ENCODE measurements at places on chromosomes 3 and 15.

DNA sequence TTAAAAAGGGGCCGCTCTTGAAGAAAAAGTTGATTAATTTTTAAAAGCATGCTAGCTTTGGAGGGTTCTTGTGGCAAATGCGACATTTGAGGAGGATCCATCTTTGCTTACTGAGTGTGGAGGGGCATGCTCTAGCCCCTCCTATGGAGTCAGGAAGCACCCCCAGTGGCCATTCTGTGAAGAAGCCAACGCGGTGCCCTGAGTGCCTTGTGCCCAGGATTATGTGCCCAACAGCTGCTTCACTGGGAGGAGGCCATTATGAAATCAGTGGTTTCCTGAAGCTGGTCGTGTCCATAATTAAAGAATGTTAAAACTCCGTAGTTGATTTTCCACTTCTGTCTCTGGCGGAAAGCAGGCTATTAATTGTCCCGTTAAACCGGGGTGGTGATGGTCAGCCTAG lies 69.1 kb upstream of the TNFAIP8L3 start:
- no peak for DNase-seq

- DNase-seq = no peak
Measured at GRCh38 chr15:59190291-59190690, 16.4 kb upstream of the LDHAL6B start.

DNA sequence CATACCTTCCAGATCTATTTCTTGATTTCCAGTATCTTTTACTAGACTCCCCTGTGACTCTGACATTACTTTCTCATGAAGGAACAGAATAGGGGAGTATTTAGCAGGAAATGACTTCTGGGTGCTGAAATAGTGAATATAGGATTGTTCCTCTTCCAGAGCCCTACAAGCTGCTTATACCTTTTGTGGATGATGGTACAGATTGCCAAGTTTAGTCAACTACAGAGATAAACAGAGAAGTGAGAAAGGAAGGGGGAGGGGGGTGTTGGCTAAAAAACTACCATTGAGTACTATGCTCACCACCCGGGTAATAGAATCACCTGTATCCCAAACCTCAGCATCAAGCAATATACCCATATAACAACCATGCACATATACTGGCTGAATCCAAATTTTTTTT lies 298.3 kb upstream of the GPR149 start:
- no peak for DNase-seq

GRCh38 chr15:22973286-22973685 lies 6.9 kb downstream of the CYFIP1 start:
- no peak for DNase-seq

GRCh38 chr3:47022641-47023071 lies 43.2 kb downstream of the NBEAL2 start:
- DNase-seq = no peak

DNA sequence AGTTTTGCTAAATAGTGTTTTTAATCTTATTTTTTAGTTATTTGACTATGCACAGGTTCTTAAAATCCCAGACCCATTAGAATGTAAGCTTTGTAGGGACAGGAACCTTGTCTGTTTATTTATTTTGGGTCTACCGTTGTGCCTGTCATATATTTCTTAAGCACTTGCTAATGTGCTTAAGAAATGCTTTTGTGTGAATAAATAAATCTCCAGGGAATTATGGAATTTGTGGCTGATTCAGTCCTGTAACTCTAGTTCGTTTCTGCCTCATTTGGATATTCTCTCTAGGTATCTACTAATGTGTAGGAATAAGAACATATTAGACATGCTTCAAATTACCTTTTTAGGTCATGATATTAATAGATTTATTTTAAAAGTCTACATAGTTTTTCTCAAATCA lies 161.6 kb downstream of the LPP start:
- DNase-seq = no peak

GRCh38 chr15:29904757-29905417 lies 82.6 kb upstream of the TJP1 start:
- DNase-seq = no peak

- no peak for DNase-seq
Measured at GRCh38 chr15:56794553-56795329, 61.4 kb upstream of the ZNF280D start.

GRCh38 chr3:197734667-197735318 lies 1.9 kb downstream of the RUBCN start:
- DNase-seq = no peak

- DNase-seq = no peak
Measured at GRCh38 chr3:43838877-43839276, 148.1 kb downstream of the ABHD5 start.

DNA sequence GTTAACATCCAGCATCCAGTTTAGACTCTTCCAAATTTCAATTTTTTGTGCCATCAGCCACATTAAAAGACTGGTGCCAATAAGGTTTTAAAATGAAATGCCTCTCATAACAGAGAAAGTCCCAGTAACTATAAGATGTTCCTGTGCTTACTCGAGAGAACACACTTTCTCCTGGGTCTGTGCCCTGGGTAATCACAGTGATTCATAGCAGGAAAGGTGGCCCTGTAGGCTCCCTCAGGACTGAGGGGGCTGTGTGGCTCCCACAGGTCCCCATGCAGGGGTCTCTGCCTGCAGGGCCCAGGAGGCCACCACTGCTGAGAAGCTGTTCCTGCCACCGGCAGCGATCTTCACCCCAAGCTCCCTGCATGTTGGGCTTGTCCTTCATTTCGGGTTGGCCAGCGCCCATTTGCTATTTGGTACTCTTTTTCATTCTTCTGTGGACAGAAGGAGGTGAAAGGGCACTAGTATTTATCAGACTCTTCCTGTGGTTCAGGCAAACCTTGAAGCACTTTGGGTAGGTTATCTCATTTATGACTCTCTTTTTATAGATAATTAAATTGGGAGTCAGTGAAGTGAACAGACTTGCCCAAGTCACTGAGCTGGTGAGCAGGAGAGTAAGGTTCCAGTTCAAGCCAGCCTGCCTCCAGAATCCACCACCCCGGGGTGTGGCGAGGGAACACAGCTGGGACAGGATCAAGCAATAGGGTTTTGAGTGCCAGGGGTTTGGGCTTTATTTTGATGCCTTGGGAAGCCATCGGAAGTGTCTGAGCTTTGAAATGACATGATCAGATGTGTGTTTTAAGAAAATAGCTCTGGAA lies 44.2 kb upstream of the PLXNA1 start:
- no peak for DNase-seq

- no peak for DNase-seq
Measured at GRCh38 chr15:29097971-29098370, 171.7 kb downstream of the NSMCE3 start.

DNA sequence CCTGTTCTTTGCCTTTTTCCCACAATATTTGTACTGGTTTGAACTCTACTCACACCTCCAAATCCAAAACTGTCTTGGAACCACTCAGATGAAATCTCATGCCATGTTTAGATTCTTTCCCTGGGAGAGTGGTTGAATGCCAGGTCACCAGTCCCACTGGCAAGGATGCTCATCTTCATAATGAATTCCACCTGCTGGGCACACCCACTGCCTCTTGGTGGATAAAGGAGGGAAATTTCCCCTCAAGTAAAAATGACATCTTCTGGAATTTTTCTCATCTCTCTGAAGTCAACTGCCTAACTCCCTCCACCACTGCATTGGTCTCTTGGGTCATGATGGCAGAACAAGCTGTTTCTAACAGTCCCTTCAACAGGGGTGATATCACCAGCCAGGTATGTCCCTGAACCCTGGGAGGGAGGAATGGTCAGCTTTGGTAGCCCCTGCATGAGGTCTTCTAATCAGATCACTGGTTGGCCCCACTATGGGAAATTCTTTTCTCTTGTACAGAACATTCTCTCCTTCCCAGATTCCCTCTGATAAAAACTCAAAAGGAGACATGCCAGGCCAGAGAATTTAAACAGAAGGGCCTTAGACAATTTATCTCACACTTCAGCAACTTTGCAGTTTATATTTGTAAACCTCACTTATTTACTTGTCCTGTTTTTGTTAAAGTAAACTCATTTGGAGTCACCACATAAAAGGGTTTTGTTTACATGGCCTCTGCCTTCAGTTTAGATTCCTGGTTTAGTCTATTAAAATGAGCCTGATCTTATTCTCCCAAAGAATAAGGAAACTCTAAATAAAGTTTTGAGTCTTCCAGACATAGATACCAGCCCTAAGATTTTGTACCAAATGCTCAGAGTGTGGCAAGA lies 143.4 kb downstream of the WNT5A start:
- no peak for DNase-seq

DNA sequence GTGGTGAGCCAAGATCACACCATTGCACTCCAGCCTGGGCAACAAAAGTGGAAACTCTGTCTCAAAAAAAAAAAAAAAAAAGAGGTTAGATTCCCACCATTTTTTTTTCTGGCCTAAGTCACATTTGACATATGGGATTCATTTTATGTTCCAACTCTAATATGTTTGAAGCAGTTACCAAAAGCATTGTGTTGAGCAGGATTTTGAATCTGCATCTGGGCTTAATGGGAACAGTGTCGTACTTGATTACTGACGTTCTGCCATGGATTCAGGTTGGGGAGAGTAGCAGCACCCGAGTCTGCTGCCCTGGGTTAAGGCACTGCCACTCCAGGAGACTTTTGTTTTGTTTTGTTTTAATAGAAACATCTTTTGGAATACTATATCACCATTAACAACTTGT lies 348.7 kb upstream of the TBL1XR1 start:
- DNase-seq = no peak

- DNase-seq = no peak
Measured at GRCh38 chr3:69079269-69080159, 651 bp downstream of the UBA3 start.

DNA sequence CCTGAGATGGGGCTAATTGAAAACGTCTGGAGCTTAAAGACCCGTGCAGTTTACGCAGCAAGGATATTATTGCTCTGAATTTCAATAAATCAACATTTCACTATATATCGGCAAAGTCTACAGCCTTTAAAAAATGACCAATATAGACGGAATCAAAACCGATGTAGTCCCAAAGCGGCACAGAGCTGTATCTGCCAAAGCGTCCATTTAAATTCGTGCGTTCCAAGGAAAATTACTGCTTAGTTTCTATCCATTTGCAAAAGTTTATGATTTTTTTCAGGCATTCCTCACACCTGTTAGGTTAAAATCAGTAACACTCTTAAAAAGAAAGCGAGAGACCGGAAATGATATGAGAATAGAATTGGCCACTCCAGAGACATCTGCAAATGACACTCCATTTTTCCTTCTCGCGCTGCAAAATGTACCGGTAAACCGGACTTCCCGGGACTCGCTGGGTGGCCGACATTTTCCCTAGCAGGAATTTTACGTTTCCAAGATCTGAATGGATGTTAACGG lies 777 bp upstream of the EIF4A2 start:
- DNase-seq = no peak

DNA sequence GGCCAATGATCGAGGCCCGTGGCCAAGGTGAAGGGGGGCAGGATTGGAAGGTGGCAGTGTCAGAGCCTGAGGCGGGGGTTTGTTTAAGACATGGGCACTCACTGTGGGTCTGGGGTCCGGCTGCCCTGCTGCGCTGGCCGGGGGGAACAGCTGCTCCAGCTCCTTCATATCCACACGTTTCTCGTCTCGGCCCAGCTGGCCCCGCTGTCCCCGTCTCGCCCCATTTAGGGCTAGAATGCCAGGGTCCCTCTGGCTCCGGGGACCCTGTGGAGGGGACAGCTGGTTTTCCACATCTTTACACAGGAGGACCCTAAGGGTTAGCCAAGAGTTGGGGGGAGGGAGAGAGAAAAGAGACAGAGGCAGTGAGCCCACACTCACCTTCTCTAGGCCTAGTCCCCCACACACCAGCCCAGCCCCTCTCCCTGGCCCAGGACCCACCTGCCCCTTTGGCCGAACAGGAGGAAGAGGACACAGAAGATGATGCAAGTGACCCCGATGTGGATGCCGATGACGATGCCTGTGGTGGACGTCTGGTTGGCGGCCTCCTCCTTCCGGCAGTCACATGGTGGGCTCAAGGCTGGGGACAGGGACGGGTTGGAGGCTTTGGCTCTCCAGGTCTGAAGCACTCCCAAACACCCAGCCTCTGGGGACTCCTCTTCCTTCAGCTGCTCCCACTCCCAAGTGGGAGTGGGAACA lies 25.0 kb downstream of the RNU5B-1 start:
- no peak for DNase-seq

- DNase-seq = no peak
Measured at GRCh38 chr3:99929745-99930139, 112.1 kb downstream of the CMSS1 start.

GRCh38 chr15:48856942-48857341 lies 21.0 kb upstream of the EID1 start:
- no peak for DNase-seq

GRCh38 chr15:83012076-83012426 lies 612 bp upstream of the C15orf40 start:
- DNase-seq = no peak

DNA sequence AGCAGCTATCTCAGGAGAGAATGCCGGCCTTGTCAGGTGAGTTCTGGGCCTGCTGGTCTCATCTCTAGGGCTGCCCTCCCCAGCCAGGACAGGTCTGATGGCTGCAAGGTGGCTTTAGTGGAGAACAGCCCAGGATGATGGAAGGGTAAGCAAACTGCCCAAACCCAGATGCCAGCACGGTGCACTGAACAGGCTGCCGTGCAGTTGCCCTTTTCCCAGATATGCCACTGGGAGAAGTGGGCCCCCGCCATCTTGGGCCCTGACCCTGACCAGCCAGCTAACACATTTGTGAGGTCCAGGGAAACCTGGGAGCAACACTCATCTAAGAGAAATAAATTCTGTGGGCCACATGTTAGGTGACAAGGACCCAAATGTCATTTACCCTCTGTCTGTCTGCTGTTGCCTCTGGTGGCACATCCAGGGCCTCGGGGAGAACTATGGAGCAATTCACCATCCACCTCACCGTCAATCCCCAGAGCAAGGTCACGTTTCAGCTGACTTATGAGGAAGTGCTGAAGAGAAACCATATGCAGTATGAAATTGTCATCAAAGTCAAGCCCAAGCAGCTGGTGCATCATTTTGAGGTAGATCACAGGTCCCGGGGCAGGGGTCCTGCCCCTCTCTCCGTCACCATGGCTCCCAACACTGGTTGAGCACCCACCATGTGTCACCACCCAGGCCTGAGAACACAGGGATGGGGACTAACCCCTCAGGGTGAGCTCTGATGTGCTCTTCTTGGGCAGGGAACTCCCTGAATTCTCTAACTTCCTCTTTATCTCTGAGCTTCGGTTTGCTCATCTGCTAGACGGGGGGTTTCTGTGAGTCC lies 1.8 kb downstream of the ITIH1 start:
- no peak for DNase-seq

DNA sequence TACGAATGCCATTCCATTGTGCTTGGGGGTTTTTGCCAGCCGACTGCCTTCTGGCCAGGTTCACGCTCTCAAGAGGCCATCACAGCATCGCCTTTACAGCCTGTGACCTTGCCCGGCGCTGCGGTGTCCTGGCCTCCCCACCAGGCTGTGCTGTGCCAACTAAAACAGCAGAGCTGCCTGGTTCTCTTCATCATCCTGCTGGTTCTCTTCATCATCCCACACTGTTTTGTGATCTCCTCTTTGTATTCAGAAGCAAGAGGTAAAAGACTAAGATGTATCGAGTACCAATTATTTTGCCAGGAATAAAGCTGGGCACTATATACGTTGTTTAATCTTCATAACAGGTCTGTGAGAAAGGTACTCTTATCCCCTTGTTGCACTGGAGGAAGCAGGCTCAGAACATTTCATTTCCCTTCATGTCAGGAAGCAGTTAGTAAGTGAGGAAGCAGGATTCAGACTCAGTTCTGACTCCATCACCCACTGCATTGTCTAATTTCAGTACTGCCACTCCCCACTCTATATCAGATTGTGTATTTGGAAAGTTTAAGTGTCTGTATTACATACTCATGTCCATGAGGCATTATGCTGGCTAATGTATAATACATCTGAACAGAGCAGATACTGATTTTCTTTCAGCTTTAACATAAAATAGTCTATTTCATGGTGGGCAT lies 92.7 kb downstream of the LRRC28 start:
- DNase-seq = no peak

All from stimulated activated CD4-positive, alpha-beta T cell treated with anti-CD3 and anti-CD28 coated beads, Interleukin-1b, Interleukin-23, amount 100 ng/mL, for 24 hours (primary cell).